ENCODE measurements at places on chromosomes 11 and 22.

- DNase-seq = no peak
Observed at GRCh38 chr11:35111161-35112055, 27.6 kb upstream of the CD44 start.

GRCh38 chr11:73218106-73218829 is at the start of gene P2RY2:
Gene P2RY2, plus strand, starts transcription at chr11:73218281. Its CDS starts 15,879 bp downstream, at chr11:73234160.
- DNase-seq = peak; percentile 59

DNA sequence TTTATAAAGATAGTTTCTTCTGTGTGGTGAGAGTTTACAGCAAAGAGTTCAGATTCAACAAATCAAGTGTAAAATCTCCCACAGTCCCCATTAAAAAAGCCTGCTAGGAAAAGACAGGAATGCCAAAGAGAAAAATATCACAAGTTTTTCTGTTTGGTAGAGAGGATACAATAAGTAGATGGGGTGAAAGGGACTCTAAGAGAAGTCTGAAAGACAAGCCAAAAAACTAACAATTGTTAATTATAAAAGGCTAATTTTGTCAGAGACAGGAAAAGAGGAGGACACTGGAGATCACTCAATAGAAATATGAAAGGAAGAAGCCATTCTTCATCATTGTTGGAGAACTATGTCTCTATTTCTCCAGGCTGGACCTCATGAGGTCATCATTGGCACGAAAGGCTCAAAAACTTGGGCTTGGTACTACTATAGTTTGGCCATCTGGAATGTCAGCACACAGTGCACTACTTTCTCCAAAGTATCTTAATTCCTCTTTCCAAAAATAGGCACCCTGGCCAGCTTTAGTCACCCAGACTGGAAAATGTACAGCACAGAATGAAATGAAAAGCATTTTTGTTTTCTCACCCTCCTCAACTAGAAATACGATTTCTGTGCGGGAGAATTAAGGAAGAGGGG is 531 bp upstream of the SOX6 start:
- no peak for DNase-seq

GRCh38 chr11:120827198-120827597 is 196.7 kb upstream of the TBCEL start:
- no peak for DNase-seq

DNA sequence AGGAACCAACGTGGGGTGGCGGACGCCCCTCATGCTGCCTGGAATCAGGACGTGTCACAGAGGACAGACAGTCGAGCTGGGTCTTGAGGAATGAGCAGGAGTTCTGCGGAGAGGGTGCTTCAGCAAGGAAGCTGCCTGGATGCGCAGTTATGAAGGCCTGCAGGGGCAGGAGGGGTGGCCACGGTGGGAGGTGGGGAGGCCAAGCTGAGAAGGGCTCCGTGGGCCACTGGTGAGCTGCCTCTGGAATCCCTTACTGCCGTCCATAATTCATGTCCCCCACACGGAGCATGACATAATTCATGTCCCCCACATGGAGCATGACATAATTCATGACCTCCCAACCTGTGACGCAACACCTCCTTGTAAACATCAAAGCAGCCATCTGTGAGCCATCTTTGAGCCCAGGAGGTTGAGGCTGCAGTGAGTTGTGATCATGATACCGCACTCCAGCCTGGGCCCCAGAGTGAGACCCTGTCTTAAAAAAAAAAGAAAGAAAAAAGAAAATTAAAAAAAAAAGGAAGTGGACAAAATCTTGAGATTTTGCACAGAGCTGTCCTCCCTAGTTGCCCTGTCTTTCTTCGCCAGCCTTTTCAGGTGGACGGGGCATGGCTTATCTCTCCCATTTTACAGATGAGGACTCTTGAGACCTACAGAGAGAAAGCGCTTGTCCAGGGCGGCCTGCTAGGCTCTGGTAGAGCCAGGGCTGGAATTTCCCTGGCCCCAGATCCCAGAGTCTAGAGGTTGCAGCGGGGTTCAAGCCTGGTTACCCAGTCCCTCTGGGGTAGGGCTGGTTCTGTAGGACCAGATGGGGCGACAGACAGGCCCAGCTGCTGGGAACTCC is 24.3 kb upstream of the PICK1 start:
- DNase-seq = no peak

DNA sequence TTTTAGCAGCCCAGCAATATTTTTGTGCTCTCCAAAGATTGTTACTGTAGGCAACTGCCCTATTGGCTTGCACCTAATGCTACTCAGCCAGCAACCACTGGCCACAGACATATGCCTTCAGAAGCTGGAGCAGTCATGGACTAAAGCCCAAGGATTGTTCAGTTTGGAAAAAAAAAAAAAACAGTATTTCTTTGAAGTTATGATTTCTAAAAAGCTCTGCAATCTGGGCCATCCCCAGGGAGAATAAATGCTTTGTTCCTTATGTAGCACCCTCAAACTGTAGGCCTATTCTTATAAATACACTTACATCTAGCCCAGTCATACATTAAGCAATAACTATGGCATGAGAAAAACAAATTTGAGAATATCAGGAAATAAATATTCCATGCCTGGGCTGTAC is 2190.5 kb upstream of the RAG2 start:
- no peak for DNase-seq

DNA sequence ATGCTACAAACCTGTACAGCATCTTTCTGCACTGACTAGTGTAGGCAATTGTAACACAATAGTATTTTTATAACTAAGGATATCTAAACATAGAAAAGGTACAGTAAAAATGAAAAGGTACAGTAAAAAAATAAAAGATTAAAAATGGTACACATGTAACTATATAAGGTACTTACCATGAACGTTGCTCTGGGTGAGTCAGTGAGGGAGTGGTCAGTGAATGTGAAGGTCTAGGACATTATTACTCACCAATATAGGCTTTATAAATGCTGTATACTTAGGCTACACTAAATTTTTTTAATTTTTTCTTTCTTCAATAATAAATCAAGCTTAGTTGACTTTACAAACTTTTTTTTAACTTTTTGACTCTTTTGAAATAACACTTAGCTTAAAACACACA is 59.9 kb downstream of the EIF3M start:
- no peak for DNase-seq

DNA sequence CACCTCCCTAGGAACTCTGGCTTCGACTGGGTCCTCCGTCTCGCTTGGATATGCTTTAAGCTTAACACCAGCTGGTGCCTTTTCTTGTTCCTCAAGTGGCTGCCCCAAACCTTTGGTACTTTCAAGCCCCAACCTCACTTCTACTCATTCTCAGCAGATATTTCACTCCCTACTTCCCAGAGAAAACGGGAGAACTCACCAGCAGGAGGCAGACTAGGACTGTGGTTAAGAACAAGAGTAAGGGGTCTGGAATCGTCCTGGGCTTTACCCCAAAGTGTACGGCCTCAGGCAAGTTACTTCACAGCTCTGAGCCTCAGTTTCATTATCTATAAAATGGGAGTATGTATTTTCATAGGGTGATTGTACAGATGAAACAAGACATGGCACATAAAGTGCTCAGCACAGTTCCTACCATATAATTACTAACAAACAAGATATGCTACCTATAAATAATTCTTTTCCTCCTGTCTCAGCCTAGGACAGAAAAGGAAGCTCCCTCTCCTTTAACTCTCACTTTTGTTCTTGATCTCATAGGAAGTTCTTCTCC is 37.8 kb downstream of the PAMR1 start:
- no peak for DNase-seq

- DNase-seq = peak; percentile 70
Observed at GRCh38 chr22:19448739-19449421, 1.4 kb upstream of the C22orf39 start.

GRCh38 chr11:92246630-92247029 is 22.0 kb downstream of the FAT3 start:
- no peak for DNase-seq
